ENCODE measurements at places on chromosomes 7 and 10.

DNA sequence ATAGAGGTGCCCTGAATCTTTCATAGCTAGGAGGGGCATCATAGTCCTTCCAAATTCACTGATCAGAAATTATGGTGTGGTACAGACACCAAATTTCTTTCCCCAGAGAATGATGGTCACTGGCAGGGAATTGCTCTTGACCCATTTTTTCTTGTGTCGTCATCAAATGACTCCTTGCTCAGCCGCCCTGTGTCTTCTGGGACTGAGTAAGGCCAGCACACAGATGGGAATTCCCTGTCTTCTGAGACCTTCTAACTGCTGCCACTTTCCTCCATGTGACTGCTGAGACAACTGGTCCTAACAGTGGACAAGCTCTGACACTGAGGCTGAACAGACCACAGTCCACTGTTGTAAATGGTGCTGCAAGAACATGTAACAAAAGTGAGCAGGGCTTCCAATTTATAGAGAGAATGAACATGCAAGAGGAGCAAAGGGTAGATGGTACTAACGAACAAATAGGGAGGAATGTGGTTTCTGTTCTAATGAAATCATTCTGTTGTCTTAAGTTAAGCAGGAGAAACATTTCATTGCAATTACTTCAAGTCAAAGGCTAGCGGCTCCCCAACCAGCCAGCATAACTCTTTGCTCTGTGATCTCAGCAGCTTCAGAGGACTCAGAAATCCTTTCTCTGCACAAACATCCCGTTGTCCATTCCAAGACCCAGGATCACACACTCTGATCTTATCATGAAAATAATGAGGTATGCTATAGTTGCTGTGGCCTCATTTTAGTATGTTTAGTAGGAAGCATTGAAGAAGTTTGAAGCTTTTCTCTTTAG, 235.9 kb upstream of the PRSS1 start:
- DNase-seq, result no peak

GRCh38 chr7:98372993-98373392, 27.9 kb downstream of the BAIAP2L1 start:
- no peak for DNase-seq

- DNase-seq, result no peak
Measured at GRCh38 chr7:105621617-105622016, 40.3 kb upstream of the EFCAB10 start.

DNA sequence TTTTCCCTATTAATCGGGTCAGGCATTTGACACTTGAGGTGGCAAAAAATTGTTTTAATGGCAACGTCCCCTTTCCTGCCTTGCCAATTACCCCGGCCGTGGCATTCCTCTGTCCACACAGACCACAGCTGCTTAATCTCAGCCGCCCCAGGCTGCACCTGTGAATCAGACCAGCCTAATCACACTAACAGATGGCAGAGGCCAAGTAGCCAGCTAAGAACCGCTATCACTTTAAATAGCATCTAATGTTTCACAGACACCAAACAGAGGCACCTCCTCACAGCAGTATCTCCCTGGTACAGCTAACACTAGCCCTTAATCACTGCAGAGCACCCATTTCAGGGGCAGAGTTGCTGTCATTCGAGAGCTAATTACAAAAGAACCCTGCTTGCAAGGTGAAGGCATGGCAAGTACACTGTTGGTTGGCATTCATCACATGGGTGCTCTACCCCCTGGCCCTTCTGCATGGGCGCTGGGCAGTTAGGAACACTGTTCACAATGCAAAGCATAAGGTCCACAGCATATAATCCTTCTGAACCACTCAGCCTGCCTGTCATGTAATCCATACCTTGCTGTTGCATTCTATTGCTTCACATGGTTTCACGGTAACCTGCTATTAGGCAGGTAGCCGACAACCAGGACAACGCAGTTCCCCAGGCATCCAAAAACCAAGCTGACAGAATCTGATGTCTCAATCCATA, 38.8 kb downstream of the FGFR2 start:
- DNase-seq, result no peak

DNA sequence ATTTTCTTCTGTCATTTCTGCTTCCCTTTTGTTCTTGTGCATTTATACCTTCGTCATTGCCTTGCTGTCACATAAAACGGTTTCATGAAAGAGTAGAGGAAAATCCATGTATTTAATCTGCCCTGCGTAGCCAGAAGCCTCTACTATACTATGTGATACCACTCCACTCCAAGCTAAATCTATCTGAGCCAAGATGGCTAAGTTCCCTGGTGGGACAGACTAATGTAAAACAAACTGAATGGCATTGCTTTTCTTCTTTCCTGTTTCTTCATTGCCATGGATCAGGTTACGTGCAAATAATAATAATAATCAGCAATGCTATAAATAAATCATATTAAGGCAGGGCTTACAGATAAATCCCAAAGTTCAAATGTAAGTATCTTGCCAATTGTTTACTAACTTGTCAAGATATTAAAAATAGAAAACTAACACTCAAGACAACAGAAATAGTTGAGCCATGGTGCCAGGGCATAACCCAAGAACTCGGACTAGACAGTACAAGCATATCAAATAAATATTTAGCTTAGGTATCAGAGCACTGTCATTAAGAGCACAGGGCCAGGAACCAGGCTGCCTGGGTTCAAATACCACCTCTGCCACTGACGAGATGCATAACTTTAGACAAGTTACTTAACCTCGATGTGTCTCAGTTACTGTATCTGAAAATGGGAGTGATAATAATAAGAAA, 151.4 kb downstream of the PDE1C start:
- DNase-seq, result no peak

GRCh38 chr7:124813994-124814798, 48.6 kb upstream of the GPR37 start:
- DNase-seq, result no peak

DNA sequence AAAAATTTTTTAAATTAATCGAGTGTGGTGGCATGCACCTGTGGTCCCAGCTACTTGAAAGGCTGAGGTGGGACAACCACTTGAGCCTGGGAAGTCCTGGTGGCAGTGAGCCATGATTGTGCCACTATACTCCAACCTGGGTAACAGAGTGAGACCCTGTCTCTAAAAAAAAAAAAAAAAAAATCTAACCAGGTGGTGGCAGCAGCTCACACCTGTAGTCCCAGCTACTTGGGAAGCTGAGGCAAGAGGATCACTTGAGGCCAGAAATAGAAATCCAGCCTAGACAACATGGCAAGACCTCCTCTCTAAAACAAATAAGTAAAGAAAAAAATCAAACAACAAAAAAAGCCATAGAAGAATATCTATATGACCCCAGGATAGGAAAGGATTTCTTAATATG, 3.6 kb upstream of the MYOF start:
- no peak for DNase-seq

- no peak for DNase-seq
Measured at GRCh38 chr10:97399843-97400545, 1.1 kb downstream of the RRP12 start.

DNA sequence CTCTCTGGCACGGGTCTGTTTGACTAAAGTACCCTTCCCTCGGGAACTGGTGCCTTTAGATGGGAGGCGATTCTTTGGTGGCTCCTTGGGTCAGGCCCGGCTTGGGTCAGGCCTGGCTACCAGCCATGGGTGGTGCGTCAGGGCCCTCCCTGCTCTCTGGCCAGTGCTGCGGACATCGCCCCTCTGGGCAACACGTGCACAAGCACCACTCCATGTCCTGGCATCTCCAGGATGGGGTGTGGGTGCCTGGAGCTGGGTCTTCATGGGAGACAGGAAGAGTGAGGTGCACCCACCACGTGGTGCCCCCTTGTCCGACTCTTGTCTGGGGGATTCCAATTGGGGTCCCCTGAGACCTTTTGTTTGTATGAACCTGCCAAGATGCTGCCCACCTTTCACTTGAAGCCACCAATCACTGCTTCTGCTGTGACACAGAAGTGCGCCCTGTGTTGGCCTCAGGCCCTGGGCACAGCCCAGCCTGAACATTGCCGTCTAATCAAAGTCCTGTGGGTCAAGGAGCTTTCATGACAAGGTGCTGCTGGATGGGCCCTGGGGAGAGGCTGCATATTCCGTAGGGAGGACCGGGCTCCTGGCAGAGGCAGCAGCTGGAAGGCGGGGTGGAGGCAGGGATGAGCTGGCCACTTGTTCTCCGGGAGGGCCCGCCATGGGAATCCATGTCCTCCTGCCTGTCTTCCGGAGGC, 11.1 kb upstream of the PWWP2B start:
- DNase-seq, result no peak

GRCh38 chr10:117736655-117737054, 194.1 kb downstream of the EMX2 start:
- DNase-seq, result no peak

DNA sequence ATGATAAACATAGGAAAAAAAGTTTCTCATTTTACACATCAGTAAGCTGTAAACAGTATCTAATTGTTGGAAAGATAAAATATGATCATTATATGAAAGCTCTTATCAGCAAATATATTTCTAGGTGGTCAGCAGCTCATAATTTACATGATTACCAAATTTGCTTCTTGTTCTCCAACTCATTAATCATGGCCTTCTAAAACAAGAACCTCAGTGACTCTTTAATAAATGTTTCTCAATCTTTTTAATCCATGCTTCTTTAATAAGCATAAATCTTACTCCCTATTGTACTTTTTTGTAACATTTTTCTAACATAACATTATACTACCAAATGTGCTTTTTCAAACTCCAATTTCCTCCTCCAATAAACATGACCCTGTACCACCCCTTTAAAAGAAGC, 5.9 kb downstream of the ITGB1 start:
- no peak for DNase-seq

- DNase-seq, result no peak
Measured at GRCh38 chr10:68586606-68587305, 26.6 kb downstream of the TET1 start.
